ENCODE measurements at places on chromosomes 1 and 21.
A peak's percentile ranks its signal among the peaks of the same experiment; 100 is the strongest.

DNA sequence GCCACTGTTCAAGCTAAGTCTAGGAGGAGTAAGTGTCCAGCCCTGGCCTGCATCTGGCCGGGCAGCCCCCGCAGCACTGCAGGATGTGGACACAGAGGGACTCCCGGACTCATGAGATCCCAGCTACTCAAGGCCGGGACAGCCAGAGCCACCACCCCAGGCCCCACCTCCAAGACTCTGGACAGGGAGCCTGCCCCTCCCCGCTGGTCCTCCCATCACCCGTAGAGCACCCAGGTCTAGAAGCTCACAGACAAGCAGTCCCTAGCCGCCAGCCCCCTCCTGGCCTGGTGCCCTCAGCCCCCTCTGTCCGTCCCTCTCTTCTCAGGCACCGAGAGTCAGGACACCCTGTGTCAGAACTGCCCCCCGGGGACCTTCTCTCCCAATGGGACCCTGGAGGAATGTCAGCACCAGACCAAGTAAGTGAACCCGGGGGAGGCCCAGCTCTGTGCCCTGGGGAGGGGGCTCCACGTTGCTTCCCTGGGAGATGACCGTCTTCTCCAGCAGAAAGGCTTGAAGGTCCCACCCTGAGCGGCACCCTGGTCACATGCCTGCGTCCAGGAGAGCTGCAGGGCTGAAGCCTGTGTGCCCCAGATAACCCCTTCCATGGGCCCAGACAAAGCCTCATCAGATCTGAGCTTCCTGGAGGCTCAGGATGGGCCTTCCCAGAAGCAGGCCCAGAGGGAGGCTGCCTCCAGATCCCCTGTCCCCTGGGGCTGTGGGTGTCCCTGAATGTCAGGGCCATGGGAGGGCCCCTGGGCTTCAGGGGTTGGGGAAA is 4.3 kb downstream of the TNFRSF14 start:
- no peak for DNase-seq

- no peak for DNase-seq
Measured at GRCh38 chr1:53190210-53190611, 6.4 kb upstream of the CPT2 start.

GRCh38 chr1:112956544-112957132 is 642 bp upstream of the SLC16A1 start:
- DNase-seq, result peak; percentile 37

GRCh38 chr21:15365751-15366392 is 301.1 kb upstream of the NRIP1 start:
- no peak for DNase-seq

- no peak for DNase-seq
Measured at GRCh38 chr1:153763365-153764225, 11.6 kb upstream of the SLC27A3 start.

DNA sequence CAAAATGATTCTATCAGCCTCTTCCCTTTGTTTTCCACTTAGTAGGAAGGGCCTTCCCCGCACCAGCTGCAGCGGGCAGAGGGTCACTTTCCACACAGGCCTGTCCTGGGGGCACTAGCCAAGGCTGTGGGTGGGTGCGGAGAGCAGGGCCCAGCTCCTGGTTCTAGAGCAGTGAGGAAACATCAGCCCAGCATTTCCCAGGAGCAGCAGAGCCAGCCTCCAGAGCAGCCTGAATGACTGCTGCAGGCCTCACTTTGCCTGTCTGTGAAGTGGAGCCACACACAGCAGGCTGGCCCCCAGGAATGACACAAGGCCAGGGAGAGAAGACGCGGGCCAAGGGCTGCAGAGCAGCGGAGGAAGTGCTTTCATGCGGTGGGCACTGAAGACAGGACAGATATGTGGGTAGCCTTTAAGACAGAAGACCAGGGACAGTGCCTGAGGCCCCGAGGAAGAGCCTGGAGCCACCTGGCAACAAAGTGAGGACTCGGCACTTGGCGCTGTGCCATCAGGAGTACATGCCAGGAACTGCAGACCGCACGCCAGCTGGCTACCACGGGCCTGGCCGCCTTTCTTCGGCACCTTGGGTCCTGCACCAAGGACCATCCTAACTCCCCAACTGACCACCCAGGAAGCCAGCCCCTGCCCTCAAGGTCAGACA is 42.0 kb downstream of the ACOT7 start:
- DNase-seq, result no peak

DNA sequence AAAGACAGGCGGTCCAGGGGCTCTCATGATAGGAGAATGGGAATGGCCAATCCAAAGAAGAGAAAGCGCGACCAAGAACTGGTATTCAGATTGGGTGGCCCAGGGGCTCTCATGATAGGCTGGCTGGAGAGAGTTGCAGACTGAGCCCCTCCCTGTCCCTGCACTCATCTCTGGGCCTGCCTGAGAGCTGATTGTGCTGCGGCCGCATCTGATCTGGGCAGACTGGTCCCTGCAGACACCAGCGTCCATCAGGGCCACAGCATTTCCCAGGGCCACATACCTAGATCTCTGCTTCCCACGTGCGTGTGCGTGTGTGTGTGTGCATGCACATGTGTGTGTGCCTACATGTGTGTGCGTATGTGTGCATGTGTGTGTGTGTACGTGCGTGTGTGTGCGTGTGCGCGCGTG is 30.4 kb upstream of the MAN1C1 start:
- no peak for DNase-seq

- no peak for DNase-seq
Measured at GRCh38 chr1:157968508-157968907, 24.9 kb upstream of the KIRREL1 start.

GRCh38 chr1:98429965-98430443 is 231.5 kb upstream of the SNX7 start:
- no peak for DNase-seq

DNA sequence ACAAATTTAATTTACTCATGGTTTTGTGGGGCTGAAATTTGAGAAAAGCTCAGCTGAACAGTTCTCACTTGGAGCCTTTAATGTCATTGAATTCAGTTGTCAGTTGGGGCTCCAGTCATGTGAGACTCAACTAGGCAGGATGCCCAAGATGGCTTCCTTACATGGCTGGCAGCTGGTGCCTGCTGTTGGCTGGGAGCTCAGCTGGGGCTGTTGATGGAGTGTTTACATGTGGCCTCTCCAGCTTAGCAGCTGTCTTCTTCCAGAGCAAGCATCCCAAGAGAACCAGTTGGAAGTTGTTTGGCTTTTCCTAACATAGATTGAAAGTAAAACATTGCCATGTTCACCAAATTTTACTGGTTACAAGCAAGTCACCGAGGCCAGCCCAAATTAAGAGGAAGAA is 81.8 kb upstream of the KCNA3 start:
- DNase-seq, result no peak

DNA sequence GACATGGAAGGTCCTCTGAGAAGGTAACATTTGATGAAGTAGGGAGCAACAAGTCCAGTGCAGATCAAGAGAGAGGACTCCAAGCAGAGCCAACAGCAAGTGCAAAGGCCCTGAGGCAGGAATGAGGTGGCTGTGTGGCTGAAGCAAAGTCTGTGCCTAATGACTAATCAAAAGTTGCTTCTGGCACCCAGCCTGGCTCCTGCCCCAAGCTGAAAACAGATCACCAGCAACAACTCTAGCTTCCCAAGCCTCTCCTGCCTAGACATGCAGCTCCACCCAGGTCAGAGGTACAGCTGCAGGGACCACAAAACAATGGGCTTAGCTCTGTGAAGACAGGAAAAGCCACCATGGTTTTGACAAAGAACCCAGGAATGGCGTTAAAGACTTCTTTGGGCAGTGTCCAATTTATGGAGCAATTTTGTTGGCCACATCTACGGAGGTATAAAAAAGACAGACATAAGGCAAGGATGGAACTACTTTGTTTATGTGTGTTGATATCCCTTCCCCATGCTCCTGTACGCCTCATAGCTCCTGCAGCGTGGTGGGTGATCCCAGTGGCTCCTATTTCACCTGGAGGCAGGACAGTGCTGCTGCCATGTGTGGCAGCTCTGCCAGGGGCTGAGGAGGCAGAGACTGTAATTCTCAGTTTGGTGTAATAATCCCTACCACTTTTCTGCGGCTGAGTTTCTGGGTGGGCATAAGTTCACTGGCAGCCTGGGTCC is 26.4 kb upstream of the IGSF3 start:
- DNase-seq, result no peak

DNA sequence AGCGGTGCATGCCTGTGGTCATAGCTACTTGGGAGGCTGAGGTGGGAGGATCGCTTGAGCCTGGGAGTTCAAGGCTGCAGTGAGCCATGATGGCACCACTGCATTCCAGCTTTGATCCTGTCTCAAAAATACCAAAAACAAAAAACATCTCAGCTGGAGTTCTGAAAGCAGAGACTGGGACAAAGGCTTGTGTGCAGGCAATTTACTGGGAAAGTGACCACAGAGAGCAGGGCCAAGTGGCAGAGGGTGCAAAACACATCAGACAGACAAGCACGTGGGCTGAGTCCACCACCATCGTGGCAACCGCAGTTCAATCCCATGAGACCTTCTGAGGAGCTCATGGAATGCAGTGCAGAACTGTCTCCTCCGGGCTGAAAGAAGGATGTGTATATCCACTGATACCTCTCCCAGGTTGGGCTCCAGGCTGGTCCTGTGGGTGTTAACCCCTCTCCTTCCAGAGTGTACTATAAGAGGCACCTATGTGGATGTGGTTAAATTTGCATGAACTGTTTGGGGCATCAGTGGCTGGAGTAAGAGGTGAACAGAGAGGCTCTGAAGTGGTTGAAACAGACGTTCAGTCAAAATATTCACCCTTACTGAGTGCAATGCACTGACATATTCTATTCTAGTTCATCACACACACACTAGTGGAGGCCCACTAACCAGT is 10.8 kb downstream of the PIGP start:
- DNase-seq, result no peak

GRCh38 chr1:33180226-33180910 is 1.5 kb downstream of the TRIM62 start:
- no peak for DNase-seq

- no peak for DNase-seq
Measured at GRCh38 chr1:30684259-30684658, 39.1 kb downstream of the MATN1 start.

- no peak for DNase-seq
Measured at GRCh38 chr1:232381394-232382100, 248.4 kb downstream of the SIPA1L2 start.

GRCh38 chr1:97337250-97338030 is 583.4 kb downstream of the DPYD start:
- DNase-seq, result no peak

DNA sequence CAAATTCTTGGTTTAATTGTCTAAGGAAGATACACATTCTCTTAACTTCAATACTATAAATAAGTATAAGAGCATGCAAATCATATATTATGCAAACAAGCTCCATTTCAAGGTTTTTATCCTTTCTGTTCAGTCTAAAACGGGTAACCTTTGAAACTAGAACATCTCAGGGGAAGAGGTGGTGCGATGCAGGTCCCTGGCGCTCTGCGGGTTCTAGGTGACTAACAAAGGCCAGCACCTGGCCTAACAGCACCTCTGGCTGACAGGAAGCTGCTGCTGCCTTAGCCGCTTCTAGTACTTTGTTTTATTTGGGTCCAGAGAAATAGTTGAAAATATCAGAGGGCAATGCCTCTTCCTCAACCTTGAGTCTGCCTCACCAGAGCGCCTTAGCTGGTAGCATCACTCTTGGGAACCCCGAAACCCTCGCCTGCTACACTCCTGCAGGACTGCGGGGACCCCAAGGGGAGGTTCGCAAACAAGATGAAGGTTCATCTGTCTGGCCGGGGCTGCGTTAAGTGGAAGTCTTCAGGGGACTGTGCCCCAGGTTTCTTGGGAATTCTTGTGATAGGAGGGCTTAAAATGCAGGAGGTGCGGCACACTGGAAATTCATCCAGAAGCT is 45.5 kb downstream of the PRDM15 start:
- no peak for DNase-seq

DNA sequence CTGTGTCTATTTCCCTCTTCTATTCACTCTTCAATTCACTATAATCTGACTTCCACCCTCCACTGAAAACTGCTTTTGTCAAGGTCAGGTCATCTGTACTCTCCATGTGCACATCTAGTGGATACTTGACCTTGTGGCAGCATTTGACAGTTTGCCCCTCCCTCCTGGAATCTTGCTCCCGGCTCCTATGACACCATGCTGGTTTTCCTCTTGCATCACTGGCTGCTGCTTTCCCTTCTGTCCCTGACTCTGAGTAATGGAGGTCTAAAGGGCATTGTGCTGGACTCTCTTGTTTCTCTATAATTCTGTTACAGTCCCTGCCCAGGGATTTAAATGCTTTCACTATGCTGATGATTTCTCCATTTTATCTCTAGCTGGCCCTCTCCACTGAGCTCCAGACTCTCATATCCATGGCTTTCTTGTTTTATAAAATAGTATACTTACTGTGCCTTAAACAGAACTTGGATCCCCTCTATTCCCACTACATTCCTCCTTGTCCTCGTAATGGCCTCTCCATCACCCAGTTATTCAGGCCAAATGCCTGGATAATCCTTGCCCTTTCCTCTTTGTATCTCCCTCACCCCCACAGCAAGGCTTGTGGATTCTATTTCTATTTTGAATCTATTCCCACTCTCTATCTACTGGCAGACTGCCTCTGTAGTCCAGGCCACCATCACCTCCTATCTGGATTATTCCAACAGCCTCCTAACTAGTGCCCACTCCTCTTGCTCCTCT is 36.8 kb upstream of the PODN start:
- DNase-seq, result no peak

Data from central memory CD4-positive, alpha-beta T cell (primary cell).